T-helper 2 cell (primary cell): ENCODE measurements at places on chromosomes 5 and 9.

- no peak for DNase-seq
Observed at GRCh38 chr9:135797507-135798262, 95.7 kb downstream of the KCNT1 start.

GRCh38 chr9:130785053-130785452, 50.0 kb upstream of the ABL1 start:
- no peak for DNase-seq

GRCh38 chr9:123530244-123530643, 174.2 kb downstream of the CRB2 start:
- no peak for DNase-seq

DNA sequence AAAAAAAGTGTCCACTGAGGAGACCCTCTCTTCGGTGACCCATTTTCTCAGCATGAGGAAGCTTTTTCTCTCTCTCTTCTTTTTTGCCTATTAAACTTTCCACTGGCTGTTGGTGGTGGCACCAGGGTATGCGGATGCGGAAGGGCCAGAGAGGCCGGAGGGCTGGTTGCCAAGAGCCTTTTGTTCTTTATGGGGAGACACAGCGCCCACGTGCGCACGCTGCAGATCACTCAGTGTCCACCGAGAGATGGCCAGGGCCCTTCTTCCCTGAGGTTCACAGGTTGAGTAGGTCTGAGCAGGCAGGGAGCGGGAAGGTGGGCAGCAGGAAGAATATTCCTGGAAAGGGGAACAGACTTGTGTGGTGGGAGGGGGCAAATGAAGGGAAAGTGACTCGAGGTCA, 69.1 kb downstream of the STK10 start:
- no peak for DNase-seq

- no peak for DNase-seq
Observed at GRCh38 chr9:12684974-12685373, 8.2 kb upstream of the TYRP1 start.

GRCh38 chr9:90176901-90177300, 465.7 kb downstream of the DIRAS2 start:
- DNase-seq = no peak

- DNase-seq = no peak
Observed at GRCh38 chr5:82057051-82057450, 85.2 kb downstream of the ATG10 start.

DNA sequence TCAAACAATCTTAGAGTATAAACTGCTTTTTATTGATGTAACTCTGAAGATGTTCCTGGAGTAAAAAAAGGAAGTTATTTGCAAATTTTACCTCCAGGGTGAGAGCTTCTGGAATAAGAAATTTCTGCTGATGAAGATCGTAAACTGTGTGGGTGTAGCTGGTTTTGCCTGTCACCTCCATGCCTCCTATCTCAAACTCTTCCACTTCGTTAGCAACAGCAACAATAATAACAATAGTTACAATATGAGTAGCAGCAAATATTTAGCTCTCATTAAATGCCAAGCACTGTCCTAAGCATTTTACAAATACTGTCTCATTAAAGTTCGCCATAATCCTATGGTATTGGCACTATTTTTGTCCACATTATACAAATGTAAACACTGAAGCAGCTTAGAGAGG, 57.9 kb downstream of the GCNT1 start:
- DNase-seq = no peak

- DNase-seq = no peak
Observed at GRCh38 chr9:76846297-76846696, 59.6 kb downstream of the PRUNE2 start.

DNA sequence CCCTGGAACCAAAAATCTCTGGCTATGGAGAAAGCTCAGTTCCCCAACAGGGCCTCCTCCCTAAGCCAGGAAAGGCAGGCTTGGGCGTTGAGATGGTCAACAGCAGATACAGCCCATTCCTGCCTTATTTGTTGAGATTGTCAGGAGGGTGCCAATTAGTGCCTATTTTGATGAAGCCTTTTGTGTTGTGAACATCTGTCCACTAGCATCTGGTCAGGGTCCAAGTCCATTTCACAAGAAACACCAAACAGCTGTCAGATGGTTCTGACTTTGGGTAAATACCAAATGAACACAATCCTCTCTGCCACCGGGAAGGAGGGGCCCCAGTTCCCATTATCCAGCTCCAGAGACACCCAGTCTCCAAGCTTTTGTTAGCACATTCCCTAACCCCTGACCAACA, 19.9 kb downstream of the SEMA6A start:
- DNase-seq = no peak

DNA sequence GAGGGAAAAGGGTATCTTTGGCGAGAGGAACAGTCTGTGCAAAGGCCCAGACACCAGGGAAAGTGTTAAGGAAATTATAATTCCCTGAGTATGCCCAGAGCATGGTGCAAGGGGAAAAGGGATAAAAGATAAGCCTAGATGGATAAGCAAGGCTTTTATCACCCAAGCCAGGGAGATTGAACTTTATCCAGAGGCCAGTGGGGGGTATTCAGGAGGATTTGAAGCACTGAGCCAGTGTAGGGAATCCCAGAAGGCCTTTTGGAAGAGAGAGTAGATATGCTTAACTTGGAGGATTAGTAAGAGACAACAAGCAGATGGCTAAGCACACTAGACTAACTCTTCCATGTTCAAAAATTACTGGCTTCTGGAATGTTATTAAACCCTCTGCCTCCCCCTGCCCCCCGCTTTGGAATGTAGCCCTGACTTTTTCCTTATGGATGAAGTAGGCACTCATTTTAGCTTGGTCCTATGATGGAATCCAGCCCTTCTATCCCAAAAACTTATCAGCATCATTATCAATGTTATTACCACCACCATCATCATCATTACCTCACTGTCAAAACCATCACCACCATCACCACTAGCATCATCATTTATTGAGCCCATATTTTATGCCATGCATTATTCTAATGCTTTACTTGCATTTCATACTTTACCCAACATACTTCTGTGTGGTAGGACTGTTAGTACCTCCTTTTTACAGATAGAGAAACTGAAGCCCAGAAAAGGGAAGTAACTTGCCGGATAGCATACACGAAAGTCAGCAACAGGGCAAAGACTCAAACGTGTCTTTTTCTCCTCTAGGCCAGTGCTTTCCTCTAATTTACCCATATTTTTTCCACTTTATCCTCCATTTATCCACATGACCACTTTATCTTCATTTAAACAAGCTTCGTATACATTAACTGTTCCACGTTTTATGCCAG, 237.0 kb downstream of the PAPPA start:
- no peak for DNase-seq

DNA sequence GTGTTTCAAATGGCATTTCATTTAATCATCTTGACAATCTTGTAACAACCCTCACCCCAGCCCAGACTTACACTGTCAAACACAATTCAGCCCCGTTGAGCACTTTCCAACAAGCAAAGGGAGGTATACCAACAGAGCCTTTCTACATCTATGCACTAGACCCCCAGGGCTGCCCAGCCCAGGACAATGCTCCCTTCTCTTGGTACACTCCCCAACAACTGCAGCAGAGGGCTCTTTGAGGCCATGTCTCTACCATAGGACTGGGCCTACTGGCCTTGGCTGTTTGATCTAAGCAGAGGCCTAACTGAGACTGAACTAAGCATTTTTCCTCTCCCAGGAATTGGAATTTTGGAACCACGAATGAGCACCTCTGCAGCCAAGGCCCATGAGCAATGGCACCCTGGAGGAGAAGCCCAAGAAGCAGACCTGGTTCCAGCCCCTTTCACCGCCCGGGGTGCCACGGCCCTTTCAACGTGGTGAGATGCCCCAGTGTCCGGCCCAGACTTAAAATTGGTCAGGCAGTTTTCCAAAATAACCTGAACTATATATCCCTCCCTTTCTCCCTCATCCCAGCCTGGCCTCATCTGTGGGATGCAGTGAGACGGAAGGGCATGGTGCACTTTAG, 43.6 kb downstream of the B4GALT1 start:
- DNase-seq = no peak

DNA sequence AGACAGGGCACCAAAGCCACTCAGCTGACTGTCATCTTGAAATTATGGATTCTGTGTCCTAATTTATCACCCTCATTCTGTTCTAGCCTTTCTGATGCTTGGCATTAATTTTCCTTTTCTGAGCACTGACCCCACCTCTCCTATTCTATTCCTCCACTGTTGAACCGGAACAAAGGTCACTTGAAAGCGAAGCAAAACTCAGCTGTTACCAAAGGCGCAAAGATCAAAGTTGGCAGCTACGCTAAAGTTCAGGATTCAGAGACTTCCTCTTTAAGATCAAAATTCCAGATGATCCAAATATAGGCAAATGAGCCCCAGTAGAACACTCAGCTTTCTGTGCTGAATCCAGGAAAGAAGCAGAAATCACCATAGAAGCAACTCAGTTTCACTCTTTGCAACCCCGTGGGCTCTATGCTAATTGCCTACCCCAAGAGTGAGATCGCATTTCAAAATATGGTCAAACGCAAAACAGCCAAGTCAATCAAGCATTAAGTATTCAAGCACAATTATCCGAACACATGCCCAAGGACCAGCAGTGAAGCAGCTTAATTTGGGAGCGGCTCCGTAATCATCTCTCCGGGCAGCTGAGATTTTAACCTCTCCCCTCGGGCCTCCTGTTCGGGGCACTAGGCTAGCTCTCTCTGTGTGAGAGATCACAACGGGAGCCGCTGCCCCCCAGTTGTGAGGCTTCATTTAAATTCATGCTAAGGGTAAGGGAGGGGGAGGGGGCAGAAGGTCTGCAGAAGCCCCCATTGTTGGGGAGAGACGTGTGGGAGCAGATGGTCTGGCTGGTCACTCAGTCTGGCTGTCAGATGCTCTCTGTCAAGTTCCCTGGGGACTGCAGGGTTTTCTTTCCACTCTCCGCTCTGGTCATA, 288.6 kb downstream of the ELAVL2 start:
- no peak for DNase-seq

GRCh38 chr5:6649186-6649585, 15.9 kb downstream of the SRD5A1 start:
- DNase-seq = no peak

GRCh38 chr9:23790351-23791260, 35.4 kb downstream of the ELAVL2 start:
- no peak for DNase-seq

- no peak for DNase-seq
Observed at GRCh38 chr9:93206576-93207155, 22.7 kb downstream of the WNK2 start.

DNA sequence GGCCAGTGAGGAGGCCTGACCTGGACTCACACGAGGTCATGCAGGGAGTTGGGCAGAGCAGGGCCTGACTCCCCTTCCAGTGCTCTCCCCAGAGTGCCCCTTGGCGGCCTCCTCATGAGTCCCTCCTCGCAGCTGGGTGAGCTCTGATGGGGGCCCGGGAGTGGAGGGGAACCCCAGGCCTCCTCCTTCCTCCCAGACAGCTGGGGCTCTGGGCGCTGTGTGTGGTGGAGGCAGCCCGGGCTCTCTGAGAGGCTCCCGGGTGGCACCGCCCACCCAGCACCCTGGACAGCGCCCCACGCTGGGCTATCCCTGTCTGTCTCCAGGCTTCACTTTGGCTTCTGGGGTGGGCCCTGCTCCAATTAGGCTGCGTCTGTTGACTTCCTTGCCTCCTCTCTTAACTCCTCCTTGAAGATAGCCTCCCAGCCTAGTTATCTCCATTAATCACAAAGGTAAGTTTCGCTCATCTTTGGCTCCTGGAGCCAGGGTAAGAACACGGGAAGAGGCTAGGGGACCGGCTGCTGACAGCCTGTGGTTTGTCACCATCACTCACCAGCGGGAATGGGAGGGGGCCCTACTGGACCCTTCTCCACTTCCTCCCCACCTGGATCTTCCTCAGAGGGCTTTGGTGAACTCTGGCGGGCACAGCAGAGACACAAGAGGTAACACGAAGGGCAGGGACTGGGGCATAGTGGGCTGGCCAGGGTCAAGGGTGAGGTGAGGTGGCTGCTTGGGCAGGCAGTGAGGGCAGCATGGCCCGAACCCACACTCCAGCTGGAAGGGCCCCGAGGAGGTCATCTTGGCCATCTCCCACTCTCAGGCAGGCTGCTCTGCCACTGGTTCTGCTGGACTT, 13.1 kb downstream of the PSD2 start:
- DNase-seq = peak; percentile 42

GRCh38 chr5:112226215-112226614, 192.9 kb downstream of the EPB41L4A start:
- no peak for DNase-seq

DNA sequence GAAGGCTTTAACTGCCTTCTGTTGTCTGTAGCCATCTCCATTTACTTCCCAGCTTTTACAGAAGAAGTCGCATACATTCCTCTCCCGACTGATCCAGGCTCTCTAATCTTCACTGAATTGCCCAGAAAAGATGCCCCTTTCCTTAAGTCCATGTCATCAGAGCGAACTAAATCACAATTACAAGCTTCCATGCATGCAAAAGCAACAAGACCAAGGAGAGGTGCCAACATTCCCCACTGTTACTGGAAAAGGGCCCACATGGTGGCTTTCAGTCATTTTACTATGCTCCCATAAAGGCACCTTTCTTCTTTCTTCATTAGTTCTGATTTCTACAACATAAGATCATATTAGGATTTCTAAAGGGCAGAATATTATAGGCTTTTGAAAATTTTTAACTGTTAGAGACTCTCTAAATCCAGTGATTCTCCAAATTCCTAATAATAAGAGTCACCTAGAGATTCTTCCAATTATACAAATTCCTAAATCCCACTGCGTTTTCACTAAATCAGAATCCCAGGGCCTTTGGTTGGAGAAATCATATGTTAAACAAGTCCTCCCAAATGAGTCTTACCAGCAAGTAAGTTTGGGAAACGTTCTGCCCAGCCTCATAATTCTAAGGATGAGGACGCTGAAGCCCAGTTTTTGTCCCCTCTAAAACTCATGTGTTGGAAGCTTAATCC, 17.0 kb upstream of the ZFR start:
- no peak for DNase-seq

- no peak for DNase-seq
Observed at GRCh38 chr5:84696651-84697050, 312.0 kb upstream of the EDIL3 start.
